ENCODE measurements at places on chromosomes 3 and 15. TPM values are rescaled to one million over a fixed set of nuclear protein-coding genes. Genes with fewer than 3 reads are reported as not detected.

- DNase-seq: peak; percentile 48
Measured at GRCh38 chr3:100073714-100074307, 40.5 kb downstream of the FILIP1L start.

DNA sequence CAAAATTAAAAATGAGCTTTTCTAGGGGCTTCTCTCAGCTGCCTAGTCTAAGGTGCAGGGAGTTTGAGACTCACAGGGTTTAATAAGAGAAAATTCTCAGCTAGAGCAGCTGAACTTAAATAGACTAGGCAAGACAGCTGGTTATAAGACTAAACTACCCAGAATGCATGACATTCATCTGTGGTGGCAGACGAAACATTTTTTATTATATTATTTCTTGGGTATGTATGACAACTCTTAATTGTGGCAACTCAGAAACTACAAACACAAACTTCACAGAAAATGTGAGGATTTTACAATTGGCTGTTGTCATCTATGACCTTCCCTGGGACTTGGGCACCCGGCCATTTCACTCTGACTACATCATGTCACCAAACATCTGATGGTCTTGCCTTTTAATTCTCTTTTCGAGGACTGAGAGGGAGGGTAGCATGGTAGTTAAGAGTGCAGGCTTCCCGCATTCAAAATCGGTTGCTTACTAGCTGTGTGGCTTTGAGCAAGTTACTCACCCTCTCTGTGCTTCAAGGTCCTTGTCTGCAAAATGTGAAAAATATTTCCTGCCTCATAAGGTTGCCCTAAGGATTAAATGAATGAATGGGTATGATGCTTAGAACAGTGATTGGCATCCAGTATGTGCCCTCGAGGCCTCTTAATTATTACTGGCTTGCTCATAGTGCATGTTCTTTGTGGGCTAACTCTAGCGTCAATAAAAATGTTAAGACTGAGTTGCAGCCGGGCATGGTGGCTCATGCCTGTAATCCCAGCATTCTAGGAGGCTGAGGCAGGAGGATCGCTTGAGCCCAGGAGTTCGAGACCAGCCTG lies 984 bp downstream of the CCR5 start:
- DNase-seq: no peak

DNA sequence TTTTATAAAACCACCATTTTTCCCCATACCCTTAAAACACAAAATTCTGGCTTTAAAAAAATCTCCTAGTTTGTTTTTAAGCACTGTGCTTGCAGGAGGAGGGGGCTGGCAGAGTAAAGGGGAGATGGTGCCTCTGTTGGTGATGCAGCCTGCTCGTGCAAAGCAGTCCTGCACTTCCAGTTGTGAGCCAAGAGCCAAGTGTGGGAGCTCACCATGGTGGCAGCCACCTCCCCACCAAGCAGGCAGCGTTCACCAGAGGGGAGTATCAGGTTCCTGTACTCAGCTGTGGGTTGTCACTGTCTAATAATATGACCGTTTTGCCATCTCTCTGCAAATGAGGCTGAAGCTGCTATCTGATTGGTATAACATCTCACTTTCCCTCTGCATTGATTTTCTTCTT lies 164.8 kb downstream of the SYNPR start:
- DNase-seq: no peak

- DNase-seq: no peak
Measured at GRCh38 chr15:85313339-85313738, 67.1 kb upstream of the AKAP13 start.

DNA sequence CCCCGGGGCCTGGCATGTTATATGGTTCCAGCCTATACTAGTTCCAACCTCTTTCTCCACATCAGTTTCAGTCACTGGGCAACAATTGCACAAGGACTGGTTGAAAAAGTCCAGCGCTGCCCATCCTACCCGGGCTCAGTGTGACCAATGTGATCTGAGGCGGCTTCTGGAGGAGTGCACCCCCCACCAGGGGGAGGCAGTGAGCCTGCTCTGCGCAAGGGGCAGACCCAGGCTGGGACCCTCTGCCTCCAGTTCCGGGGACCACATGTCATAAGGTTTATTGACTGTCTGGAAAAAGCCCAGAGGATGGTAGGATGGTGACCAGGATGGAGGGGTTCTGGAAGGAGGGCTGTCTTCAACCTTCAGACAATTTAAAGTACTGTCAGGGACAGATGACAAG lies 25.6 kb upstream of the NR2E3 start:
- DNase-seq: peak; percentile 24

DNA sequence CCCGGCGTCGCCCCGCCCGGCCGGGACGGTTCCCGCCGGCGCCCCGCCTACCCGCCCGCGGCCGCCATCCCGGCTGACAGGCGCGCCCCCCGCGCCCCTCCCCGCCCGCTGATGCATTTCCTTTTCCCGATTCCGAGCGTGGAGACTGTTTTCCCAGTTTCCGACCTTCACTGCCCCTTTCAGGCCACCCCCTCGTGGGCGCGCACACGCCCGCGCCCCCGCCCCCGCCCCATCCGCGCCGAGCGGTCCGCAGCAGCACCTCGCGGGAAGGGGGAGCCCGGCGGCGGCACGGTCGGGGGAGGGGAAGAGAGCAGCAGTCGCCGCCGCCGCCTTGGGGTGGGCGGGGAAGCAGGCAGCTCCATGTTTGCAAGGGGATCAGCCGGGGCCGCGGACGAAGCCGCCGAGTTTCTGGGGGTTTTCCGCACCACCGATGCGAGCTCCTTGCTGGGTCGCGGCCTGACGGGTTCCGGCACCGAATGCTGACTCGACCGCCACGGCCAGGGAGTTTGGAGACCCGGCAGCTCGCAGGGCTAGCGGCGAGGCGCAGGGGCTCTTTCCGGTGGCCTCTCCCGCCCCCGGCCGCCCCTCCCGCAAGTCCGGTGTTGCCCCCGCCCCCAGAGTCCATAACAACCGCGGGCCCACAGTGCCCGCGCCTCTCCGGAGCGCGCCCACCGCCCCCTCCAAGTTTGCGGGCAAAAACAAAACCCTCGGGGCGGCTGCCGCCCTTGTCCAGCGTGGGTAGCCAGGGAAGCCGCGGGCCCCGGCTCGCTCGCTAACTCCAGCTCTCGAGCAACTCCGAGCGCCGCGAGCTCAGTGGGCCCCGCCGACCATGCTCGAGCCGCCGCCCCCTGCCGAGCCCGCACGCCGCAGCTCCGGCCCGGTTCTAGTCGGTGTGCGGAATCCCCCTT lies 3.2 kb upstream of the SIN3A start:
- DNase-seq: peak; percentile 90

GRCh38 chr3:81483046-81483445 lies 278.4 kb downstream of the GBE1 start:
- DNase-seq: no peak

The HYAL1 gene
- total RNA-seq: not detected

The MGLL gene
- total RNA-seq: 1.1 TPM

The POC1A gene
- total RNA-seq: 23.5 TPM
